ENCODE measurements at places on chromosomes 5 and 9.

- DNase-seq: no peak
Measured at GRCh38 chr5:140240987-140241706, 61.8 kb downstream of the PFDN1 start.

DNA sequence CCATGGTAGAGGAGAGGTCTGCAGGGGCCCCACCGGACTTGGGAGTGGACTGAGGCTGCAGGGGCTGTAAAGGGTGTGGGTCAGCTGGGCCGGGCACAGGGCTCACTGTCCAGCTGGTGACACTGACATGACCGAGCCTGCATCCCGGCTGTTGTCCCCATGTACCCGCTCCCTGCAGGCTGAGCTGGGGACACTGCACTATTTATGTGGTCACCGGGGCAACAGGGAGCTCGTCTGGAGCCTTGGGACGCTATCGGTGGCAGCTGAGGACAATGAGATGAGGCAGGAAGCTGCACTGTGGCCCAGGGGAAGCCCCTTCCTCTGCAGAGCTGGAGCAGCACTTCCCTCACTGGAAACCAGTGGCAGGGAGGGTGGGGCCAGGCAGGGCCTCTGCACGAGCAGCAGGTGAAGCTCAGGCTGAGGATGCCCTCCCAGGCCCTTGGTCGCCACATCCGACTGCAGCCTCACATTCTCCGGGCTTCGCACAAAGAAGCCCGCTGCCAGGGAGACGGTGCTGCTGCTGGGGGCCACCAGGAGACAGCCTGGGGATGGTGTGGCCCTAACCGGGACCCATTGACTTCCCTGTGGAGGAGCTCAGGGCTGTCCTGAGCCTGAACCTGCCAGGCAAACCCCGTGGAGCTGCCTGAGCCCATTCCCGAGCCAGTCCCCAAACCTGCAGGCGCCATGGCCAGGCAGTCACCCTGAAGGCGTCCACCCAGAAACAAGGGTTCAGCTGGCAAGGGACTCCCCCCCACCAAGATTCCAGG, 26.4 kb downstream of the ZDHHC11B start:
- no peak for DNase-seq

GRCh38 chr9:122221183-122221811, 7.5 kb downstream of the LHX6 start:
- no peak for DNase-seq

DNA sequence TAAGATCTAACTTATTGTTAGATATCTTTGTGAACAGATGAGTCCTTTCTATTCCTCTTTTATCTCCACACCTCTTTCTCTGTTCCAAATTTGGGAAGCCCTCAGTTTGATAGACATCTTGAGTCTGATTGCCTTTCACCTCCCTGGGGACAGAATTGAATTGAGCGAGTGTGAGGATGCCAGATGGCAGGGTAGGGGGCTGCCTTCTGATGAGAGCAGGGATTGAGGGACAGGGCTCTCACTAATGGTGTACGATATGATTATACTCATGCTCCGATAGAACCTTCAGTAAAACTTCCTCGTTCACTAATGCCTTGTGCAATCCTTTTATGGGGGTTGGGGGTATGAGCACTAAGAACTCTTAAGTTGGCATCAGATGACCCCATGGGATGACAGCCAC, 172.1 kb upstream of the DAP start:
- no peak for DNase-seq

DNA sequence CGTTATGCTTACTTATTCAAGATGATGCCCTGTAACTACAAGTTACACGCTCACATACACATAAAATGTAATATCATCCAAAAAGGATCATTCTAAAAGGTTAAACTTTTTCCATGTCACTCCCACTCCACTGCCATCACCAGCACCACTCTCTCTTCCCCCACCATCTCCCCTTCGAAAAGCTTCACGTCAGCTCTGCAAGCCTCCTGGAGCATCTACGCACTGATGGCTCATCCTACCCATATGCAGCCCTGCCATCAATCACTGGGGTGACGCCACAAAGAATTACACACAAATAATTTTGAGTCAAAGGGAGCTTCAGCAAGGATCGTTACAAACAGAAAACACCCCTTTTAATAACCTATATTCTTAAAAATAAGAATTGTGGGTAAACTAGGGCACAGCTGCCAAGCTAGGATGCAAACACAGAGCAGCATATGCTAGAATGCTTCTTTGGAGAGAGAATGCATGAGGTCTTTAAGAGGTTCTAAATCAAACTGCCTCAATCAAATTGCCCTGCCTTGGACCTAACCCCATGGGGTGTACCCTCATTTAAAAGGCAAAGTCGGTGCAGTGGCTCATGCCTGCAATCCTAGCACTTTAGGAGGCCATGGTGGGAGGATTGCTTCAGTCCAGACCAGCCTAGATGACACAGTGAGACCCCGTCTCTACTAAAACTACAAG, 56.1 kb downstream of the SHB start:
- no peak for DNase-seq

GRCh38 chr9:82146677-82147076, 158.1 kb downstream of the SPATA31D1 start:
- no peak for DNase-seq

- DNase-seq: no peak
Measured at GRCh38 chr9:36880075-36880474, 154.0 kb downstream of the PAX5 start.

- DNase-seq: no peak
Measured at GRCh38 chr9:89022001-89022759, 30.9 kb downstream of the S1PR3 start.

GRCh38 chr5:130992621-130993020, 172.4 kb downstream of the HINT1 start:
- no peak for DNase-seq

DNA sequence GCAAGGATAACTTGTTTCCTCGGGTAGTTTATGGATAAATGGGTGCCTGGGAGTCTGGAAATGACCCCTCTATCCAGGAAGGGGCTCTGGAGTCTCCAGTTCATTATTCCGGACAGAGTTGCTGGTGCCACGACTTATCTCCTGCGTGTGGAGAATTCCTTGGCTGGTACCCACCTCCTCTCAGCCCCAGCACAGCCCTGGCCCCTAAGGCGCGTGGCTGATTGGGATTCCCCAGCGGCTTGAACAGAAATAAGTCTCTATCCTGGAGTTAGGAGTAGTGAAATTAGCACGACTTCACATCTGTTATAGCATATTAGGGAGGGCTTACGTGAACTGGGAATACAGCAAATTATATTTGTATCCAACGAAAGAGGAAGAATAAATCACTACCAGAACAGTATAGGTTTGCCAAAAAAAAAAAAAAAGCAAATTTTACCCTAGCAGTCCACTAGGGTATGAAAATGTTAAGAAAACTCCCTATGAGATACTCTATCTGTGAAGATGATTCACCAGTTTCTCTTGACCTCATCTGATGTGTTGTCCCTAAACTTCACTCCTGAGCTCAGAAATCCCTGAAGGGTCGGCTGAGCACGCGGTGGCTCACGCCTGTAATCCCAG, 172.5 kb upstream of the OTULINL start:
- DNase-seq: no peak

DNA sequence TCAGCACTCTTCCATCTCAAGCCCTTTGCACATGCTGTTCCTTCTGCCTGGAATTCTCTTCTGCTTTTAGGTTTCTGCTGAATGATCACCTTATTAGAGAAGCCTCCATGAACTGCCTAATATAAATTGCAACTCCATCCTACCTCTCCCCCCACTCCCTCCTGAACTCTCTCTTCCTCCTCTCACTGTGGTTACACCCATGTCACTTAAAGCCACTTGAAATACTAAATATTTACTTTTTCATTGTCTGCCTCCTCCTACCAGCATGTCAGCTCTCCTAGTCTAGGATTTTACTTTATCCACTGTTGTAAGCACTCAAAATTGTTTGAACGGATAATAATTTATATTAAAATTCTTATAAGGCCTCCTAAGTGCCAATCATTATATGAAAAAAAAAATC, 43.8 kb downstream of the ACTL7B start:
- DNase-seq: no peak

GRCh38 chr9:34985311-34985899, 4.1 kb upstream of the DNAJB5 start:
- DNase-seq: peak; percentile 44

DNA sequence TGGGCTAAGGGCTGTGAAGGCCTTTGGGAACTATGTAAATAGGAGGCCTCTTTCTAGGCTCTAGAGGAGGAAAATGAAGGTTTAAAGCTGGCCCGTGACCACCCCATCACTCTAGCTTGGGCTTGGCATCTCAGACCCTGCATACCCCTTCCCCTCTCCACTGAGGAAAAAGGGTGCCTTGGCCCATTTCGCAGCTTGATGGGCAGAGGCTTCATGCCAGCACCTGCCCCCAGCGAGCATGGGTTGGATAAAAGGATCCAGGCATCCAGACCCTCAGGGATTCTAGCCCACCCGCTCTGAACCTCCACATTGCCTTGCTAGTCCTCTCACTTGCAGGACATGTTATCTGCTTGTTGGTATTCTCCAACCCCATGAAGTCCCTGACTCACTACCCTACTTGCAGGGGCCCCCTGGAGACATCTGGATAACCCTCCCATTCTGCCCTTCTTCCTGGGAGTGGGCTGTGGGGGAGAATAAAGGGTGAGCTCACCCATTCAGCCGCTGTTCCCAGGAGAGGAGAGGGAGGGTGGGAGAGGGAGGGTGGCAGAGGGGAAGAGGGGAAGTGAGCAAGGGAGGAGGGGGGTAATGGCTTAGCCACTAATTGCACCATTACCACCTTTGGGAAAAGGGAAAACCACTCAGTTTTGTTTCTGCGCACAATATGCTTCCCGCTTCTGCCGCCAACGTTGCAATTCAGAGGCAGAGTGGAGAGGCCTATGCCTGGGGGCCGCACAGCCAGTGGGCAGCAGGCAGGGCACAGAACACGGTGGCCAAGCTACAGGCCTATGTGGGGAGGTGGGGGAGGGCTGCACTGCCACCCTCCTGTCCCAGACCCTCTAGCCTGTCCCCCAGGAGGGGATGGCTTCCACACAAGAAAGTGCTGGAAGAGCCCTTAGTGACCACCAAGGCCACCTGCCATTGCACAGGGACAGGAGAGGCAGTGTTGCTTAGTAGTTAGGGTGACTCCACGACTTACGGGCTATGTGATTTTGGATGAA, 2.1 kb upstream of the CAMK2A start:
- no peak for DNase-seq

- no peak for DNase-seq
Measured at GRCh38 chr5:80777347-80778287, 122.8 kb upstream of the DHFR start.

GRCh38 chr5:172579403-172579990, 61.6 kb upstream of the NEURL1B start:
- DNase-seq: no peak

DNA sequence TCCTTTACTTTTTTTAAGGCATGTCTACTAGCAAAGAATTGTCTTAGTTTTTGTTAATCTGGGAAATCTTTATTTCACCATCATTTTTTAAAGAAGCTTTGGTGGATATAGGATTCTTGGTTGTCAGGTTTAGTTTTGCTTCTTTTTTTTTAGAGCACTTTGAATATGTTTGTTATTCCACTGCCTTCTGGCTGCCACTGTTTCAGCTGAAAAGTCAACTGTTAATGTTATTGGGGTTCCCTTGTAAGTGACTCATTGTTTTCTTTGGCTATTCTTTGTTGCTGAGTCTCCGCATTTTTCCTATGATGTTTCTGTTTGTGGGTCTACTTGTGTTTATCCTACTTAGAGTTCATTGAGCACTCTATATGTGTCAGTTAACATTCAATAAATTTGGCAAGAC, 44.4 kb downstream of the PHAX start:
- DNase-seq: no peak

GRCh38 chr5:149790276-149790675, 60.2 kb downstream of the PPARGC1B start:
- DNase-seq: no peak

- DNase-seq: no peak
Measured at GRCh38 chr5:178334861-178335260, 102.3 kb upstream of the PHYKPL start.

- no peak for DNase-seq
Measured at GRCh38 chr5:113446358-113446927, 11.7 kb upstream of the TSSK1B start.

DNA sequence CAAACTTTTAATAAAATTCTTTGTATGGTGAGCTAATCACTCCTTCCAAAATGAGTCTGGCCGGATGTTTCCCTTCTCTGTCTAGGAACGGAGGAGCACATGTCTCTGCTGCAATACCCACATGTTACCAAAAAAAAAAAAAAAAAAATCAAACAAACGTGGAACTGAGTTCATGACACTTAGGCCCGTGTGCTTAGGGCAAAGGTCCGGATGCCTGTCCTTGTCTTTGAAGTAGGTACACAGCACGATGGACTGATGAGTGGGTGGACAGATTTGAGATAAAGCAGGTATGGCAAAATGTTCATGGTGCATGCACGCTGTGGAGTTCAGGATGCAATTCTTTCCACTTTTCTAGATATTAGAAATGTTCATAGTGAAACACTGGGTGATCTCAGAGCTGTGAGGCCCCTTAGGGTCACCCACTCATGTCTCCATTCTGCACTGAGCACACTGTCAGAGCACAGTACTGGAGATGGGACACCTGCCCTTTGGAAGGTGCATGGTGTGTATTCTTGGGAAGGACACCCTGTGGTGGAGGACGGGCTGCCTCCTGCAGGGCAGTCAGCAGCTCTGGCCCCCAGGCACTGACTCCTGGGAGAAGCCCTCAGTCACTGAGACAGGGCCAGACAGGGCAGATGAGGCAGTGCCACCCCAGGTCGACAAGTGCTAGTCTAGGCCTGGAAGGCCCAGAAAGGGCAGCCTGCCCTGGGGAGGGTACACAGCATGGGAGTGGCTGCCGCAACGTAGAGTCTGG, 43.6 kb downstream of the GADD45G start:
- DNase-seq: no peak

DNA sequence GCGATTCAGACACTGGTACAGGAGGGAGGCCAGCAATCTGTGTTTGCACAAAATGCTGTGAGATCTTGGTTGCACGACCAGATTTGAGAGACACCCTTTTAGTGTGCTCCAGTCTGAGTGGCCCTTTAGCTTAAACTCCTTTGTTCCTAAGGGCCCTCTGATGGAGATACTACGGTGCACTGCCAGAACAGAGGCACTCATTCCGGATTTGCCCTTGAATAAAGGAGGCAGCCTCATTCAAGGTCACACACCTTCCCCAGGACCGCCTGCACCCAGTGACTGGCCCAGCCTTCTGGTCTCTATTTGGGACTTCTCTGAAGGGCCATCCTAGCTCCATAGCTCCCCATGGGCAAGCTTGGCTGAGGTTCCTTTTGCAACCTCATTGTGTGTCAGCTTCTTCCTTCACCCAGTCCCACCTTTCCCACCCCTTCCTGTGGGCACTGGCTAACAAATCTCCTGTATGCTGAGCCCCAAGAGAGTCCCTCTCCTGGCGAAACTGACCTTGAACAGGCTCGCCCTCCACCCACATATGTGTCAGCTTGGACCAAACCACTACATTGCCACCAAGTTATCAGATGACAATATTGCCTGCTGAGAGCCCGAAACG, 191.7 kb downstream of the GABBR2 start:
- no peak for DNase-seq

GRCh38 chr5:1724822-1725602, 74.6 kb downstream of the MRPL36 start:
- DNase-seq: no peak

- DNase-seq: no peak
Measured at GRCh38 chr5:83467371-83468035, 4.0 kb upstream of the VCAN start.

Data from activated T-cell treated with anti-CD3 and anti-CD28 coated beads for 24 hours (primary cell).